ENCODE measurements at places on chromosomes 4 and X. TPM values are rescaled to one million over a fixed set of nuclear protein-coding genes. Genes with fewer than 3 reads are reported as not detected.

Gene TRIM75
- total RNA-seq = not detected

Gene NPY5R
- not detected for total RNA-seq

DNA sequence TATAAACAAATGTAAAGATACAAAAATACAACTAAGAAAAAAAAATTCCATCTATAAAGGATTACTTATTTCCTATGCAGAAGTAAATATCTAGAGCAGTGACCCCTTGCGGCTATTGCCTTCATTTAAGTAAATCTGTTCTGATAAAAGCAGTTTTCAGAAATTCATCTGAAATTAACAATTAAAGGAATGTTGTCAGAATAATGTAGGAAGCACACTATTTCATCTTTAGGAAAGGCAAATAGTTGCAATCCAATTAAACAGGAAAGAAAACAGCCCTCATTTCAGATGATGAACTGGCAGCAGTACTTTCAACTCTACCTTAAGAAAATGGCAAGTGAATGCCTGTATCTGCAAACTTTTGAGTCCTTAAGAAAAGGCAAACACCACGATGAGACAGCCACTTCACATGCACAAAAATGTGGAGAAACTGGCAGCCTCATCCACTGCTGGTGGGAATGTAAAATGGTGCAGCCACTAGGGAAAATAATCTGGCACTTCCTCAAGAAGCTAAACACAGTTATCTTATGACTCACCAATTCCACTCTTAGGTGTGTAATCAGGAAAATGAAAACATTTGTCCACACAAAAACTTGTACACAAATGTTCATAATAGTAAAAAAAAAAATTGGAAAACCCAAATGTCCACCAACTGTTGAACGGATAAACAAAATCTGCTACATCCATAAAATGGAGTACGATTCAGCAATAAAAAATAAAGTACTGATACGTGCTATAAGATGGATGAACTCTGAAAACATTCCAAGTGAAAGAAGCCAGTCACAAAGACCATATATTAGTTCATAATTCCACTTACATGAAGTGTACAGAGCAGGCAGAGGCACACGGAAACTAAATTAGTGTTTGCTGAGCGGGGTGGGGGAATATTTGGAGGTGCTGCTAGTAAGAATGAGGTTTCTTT lies 2.0 kb upstream of the THAP9 start:
- no peak for DNase-seq

- no peak for DNase-seq
These were observed 290.8 kb downstream of the TENM3 start for GRCh38 chr4:182533964-182534363.

DNA sequence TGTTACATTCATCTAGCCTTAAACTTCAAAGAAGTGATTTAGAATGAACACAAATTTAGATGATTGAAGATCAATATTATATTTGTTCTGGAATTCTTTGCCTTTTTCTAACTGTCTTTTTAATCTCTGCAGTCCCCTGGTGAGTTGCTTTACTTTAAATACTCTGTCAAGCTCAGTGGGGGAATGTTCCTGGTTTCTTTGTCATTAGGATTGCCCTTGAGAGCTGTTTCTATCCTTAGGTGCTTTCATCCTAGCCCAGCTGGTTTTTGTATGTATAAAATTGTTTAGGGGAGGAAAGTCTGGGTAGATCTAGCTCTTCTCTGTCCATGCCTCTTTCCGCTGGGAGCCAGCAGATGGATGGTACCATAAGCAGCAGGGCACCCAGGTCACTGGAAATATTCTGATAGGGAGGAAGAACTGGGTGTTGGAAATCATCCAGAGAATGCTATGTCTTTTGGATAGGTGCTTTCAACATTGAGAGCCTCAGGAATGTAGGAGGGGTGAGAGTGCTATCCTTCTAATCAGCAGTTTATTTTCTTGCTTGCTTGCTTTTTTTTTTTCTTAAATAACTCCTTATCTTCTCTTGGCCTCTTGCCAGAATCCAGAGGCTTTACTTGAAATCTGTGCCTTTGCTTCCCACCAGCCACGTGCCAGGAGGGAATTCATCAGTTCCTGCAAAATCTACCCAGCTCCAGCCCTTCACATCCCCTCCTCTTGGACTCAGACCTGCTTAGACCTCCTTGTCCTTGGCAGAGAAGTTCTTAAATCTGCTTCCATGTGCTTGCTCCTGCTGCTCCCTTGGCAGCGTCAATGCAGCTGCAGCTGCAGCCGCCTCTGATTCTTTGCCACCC lies 215.3 kb upstream of the ANXA3 start:
- no peak for DNase-seq

GRCh38 chr4:98446499-98447375 lies 185.6 kb downstream of the RAP1GDS1 start:
- DNase-seq = no peak

Gene ARHGAP36
- total RNA-seq = not detected

Gene PAGE2
- total RNA-seq = not detected

Gene SMIM14
- total RNA-seq = 19.4 TPM

- no peak for DNase-seq
These were observed 22.7 kb upstream of the RNF212 start for GRCh38 chr4:1136048-1136447.

DNA sequence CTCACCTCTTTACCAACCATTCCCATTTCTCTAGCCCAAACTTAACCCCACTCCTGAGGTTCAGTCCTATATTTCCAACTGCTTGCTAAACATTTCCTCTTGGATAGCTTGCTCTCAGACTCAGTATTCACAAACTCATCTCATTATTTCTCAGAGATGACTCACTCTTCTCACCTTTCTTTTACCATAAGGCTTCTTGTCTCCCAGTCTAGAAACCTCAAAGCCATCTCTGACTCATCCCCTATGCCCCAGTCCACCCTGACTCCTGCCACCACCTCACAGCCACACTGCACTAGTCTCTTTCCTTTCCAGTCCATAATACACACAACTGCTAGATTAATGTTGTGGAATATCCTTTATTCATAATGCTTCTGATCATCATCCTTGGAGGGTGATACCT lies 4.8 kb downstream of the FRMPD3 start:
- DNase-seq = no peak

Gene ANXA10
- total RNA-seq = 0.82 TPM

Data from glomerular endothelial cell (primary cell).